ENCODE measurements at places on chromosomes 1 and 21.

DNA sequence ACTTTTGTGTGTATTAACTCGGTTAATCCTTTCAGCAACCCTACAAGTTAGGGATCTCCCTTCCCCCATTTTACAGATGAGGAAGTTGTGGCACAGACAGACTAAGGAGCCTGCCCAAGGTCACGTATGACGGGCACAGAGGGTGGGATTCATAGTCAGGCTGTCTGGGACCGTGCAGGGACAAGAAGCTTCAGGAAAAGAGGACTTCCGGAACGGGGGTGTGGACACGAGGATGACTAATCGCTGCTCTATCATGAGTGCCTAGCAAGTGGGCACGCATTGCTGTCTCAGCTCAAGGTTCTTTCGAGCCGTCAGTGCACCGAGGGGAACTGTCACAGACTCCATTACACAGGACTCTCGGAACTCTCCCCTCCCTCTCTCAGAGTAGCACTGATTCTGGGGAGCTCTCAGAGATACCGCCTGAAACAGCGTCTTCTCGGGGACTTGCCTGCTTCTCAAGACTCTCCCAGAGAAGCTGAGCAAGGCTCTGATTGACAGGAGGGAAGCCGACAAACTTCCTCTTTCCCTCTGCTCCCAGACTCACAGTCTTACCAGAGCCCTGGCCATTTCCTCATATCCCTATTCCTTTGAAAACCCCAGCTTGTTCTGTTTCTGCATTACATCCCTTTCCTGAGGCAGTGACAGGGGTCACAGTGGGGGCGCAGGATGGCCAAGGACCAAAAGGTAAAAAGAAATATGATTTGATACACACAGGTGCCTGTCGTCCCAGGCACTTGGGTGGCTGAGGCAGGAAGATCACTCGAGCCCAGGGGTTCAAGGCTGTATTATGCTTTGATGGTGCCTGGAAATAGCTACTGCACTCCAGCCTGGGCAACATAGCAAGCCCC is 14.4 kb downstream of the FHAD1 start:
- no peak for DNase-seq

DNA sequence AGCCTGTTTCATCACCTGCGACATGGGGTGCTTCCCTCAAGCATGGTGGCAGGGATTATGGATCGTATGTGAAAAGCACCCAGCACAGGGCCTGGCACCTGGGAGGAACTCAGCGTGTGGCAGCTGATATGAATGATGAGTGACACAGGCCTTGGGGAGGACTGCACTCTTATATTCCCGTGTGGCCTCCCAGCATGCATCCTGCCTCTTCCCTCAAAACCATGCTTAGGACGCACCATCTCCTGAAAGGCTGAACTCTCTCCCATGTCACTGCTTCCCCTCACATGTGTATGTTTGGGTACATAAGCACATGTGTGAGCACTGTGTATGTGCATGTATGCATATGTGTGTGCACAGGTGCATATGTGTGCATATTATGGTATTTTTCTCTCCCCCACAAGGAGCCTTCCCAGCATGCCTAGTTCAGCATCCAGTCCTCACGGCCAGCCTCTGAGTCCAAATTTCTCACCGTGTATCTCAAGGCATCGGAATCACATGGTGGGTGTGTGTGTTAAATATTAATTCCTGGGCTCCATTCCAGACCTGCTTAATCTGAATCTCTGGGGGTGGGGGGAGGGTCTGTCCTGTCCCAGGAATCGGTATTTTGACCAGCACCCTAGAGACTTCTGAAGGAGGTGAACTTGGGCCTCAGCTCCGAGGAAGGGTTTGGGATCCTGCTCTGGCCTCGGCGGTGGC is 12.8 kb downstream of the MYOM3 start:
- no peak for DNase-seq

DNA sequence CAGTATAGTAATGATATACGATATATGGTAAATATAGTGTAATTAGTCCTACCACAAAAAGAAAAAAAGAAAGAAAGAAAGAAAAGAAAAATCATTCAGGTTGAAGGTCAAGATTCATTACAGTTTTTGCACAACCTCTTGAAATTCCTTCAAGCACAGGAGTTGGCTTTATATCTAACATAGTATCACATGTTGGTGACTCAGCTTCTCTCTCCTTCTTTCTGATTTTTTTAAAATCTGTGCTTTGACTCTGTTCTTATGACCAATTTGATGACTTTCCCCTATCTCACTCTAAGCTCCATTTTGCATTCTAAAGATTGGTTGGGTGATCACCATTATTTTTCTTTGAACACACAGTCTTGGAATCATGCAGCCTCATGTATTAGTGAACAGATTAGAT is 148.2 kb upstream of the COL11A1 start:
- no peak for DNase-seq

DNA sequence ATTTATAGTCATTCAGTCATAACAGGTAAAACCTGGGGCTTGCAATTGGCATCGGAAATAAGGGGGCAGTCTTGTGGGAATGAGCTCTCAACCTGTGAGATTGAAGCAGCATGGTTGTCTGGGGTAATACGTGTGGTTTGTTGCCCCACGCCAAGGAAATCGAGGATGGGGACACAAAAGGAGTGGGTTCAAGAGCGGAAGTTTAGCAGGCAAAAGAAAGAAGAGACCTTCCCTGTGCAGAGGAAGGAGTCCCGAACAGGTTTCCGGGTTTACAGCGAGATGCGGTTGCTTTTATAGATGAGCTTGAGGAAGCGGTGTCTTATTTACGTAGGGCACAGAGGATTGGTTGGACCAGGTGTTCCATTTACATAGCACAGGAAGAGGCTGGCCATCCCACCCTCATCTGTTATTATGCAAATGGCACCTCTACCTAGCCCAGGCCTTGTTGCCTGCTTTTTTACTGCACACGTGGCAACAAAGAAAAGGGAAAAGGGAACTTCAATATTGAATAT is 37.3 kb downstream of the IFNAR1 start:
- no peak for DNase-seq

- DNase-seq, result no peak
Observed at GRCh38 chr1:175742790-175743459, 470 bp downstream of the TNR start.

GRCh38 chr1:214415131-214415530 is 134.2 kb downstream of the SMYD2 start:
- DNase-seq, result no peak

GRCh38 chr1:106924360-106924759 is 132.1 kb upstream of the PRMT6 start:
- DNase-seq, result no peak

GRCh38 chr1:177615251-177615650 is 354.6 kb downstream of the SEC16B start:
- no peak for DNase-seq

All from SIG-M5 (cell line).